GM23338 (cell line): ENCODE measurements at places on chromosomes 11 and 22.

GRCh38 chr11:129090056-129090455 is 102.1 kb downstream of the ARHGAP32 start:
- H3K27me3 ChIP-seq: no peaks in the 10 kb centered on the region
- H3K27ac ChIP-seq: no peak overlapping the region
- H3K4me3 ChIP-seq: no peak overlapping the region
- H3K4me1 ChIP-seq: no peaks in the 10 kb centered on the region
- no peak for DNase-seq
- H3K36me3 ChIP-seq: no peaks in the 10 kb centered on the region

DNA sequence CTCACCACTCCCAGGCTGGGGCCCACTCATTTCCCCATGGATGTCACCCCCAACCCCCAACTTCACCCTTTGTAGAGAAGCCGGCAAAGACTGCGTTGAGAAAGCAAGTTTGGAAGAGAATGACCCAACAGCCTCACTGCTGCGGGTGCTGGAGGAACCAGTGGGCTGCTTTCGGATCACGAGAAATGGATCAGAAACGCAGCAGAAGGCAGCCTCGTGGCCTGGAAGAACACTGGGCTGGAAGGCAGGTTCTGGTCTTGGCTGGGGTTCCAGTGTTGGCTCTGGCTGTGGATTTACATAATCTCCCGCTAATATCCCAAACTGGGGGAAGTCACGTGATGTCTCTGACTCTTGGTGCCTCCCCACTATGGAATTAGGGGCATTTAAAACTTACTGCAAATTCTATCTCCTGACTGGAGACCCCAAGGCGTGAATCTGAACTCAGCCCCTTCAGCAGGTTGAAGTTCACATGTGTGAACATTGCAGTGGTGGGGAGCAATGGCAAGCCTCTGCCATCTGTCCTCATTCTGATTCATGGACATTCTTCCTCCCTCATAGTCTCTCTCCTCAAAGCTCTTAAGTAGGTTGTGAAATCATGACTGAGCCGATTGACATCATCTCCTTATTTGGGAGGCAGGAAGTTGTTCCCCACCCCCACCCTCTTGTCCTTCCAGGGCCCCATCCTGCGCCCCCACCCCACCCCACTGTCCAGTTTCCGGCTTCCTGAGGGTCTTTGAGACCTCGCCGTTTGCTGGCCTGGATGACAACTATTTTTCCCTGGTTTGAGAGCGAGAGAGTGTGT is 37.0 kb upstream of the TIMP3 start:
- DNase-seq: peak; percentile 41
- H3K36me3 ChIP-seq: no peaks in the 10 kb centered on the region
- peaks cover 8% of the 10 kb centered on the region; the same call in 1 of the 2 replicates for H3K4me1 ChIP-seq
- no peak overlapping the region for H3K27ac ChIP-seq

- no peak overlapping the region; the same call in 1 of the 2 replicates for H3K27ac ChIP-seq
- peak; percentile 44 for DNase-seq
- no peaks in the 10 kb centered on the region for H3K36me3 ChIP-seq
- no peak overlapping the region for H3K4me3 ChIP-seq
- H3K27me3 ChIP-seq: no peaks in the 10 kb centered on the region
Measured at GRCh38 chr22:36397131-36398093, 9.6 kb upstream of the MYH9 start.

DNA sequence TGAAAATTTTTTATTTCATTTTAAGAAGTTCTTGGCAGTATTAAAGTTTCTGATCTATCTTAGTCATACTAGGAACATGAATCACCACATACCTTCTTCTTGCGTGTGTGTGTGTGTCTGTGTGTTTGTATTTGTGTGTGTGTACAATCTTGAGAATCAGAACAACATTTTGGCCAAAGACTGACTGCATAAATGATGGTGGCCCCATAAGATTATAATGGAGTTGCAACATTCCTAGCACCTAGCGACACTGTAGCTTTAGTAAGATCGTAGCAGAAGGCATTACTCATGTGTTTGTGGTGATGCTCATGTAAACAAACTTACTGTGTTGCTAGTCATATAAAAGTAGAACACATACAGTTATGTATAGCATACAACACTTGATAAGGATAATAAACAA is 205.4 kb downstream of the FAM76B start:
- no peak for DNase-seq
- no peak overlapping the region for H3K4me3 ChIP-seq
- no peaks in the 10 kb centered on the region for H3K36me3 ChIP-seq
- H3K27ac ChIP-seq: no peak overlapping the region

GRCh38 chr22:40345271-40345670 is 1.0 kb upstream of the ADSL start:
- H3K27ac ChIP-seq: peak overlapping the region; percentile 89; the same call in 1 of the 2 replicates
- no peak for DNase-seq
- peak overlapping the region; percentile 68 for H3K4me3 ChIP-seq
- peaks cover 16% of the 10 kb centered on the region for H3K36me3 ChIP-seq
- H3K27me3 ChIP-seq: no peaks in the 10 kb centered on the region
- peaks cover 6% of the 10 kb centered on the region; the same call in 1 of the 2 replicates for H3K4me1 ChIP-seq

GRCh38 chr22:30416403-30416802 is 9.2 kb upstream of the MTFP1 start:
- peaks cover 4% of the 10 kb centered on the region; the same call in 1 of the 2 replicates for H3K36me3 ChIP-seq
- no peak overlapping the region for H3K27ac ChIP-seq
- H3K4me3 ChIP-seq: no peak overlapping the region
- DNase-seq: no peak
- no peaks in the 10 kb centered on the region for H3K27me3 ChIP-seq
- H3K4me1 ChIP-seq: no peaks in the 10 kb centered on the region

- no peaks in the 10 kb centered on the region for H3K4me1 ChIP-seq
- no peaks in the 10 kb centered on the region for H3K36me3 ChIP-seq
- no peak overlapping the region for H3K4me3 ChIP-seq
- DNase-seq: no peak
- H3K27ac ChIP-seq: no peak overlapping the region; the same call in 1 of the 2 replicates
- H3K27me3 ChIP-seq: no peaks in the 10 kb centered on the region
Measured at GRCh38 chr11:56700242-56700913, 1.5 kb downstream of the OR9G1 start.

- H3K4me1 ChIP-seq: no peaks in the 10 kb centered on the region
- H3K36me3 ChIP-seq: no peaks in the 10 kb centered on the region
- H3K27me3 ChIP-seq: no peaks in the 10 kb centered on the region
- H3K4me3 ChIP-seq: no peak overlapping the region
Measured at GRCh38 chr11:73077454-73077853, 64.7 kb downstream of the FCHSD2 start.

DNA sequence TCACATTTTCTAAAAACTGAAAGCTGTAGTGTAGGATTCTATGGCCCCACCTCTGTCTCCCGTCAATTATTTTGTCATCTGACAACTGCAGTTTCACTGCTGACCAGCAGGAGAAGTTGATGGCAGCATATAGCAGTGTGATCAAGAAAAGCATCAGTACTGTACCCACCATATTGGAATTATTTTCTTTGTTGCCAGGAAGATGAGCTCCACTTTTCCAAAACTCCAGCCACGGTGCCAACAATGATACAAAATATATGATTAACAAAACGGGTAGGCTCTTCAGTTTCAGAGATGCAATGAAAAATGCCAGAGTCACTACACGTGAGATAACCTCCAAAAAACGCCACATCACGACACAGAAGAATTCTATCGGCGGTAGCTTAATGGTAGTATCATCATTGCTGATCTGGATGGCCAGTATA is 41.3 kb downstream of the XKR3 start:
- H3K4me1 ChIP-seq: peaks cover 10% of the 10 kb centered on the region
- no peaks in the 10 kb centered on the region for H3K27me3 ChIP-seq
- peak; percentile 71 for DNase-seq
- H3K36me3 ChIP-seq: no peaks in the 10 kb centered on the region
- no peak overlapping the region for H3K4me3 ChIP-seq

GRCh38 chr11:119229288-119229672 is 23.1 kb downstream of the CBL start:
- no peak for DNase-seq
- no peaks in the 10 kb centered on the region for H3K27me3 ChIP-seq
- no peaks in the 10 kb centered on the region for H3K4me1 ChIP-seq
- H3K36me3 ChIP-seq: no peaks in the 10 kb centered on the region; the same call in 1 of the 2 replicates

DNA sequence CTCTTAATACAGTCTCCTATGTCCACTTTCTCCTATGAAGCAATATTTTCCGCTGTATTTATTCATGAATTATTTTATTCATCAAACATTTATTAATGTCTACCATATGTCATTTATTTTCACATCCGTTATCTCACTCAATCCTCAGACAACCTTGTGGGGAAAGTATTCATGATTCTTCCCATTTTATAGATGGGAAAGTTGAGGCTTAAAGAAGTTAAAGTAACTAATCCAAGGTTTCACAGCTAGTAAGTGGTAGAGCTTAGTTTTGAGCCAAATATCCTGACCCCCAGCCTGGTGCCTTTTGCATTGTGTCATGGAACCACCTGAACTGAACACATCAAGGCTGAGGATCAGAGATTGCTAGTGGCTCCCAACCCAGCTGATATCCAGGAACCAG is 66.6 kb downstream of the ISX start:
- peaks cover 29% of the 10 kb centered on the region for H3K4me1 ChIP-seq
- DNase-seq: no peak
- no peaks in the 10 kb centered on the region for H3K27me3 ChIP-seq
- H3K36me3 ChIP-seq: no peaks in the 10 kb centered on the region

DNA sequence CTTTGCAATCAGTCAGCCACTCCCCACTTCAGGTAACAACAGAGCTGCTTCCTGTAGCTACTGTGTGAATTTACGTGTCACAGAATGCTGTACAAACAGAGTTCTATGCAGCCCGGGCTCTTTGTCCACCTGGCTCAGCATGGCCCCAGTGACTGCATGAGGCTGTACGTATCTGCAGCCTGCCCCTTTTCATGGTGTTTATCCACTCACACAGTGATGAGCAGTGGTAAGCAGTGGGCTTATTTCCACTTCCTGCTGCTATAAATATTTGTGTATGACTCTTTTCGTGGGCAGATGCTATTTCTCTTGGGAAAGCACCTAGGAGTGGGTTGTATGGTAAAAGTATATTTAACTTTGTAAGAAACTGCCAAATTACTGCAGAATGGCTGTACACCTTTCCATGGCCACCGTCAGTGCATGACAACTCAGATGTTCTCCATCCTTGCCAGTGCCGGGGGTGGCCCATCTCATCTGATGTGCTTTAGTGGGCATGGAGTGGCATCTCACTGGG is 43.3 kb downstream of the MYEOV start:
- H3K36me3 ChIP-seq: no peaks in the 10 kb centered on the region
- H3K27me3 ChIP-seq: no peaks in the 10 kb centered on the region
- no peaks in the 10 kb centered on the region for H3K4me1 ChIP-seq
- no peak overlapping the region for H3K27ac ChIP-seq

- no peak overlapping the region for H3K27ac ChIP-seq
- peak; percentile 89 for DNase-seq
- peaks cover 6% of the 10 kb centered on the region; the same call in 1 of the 2 replicates for H3K4me1 ChIP-seq
- H3K36me3 ChIP-seq: peaks cover 19% of the 10 kb centered on the region
- no peaks in the 10 kb centered on the region for H3K27me3 ChIP-seq
Measured at GRCh38 chr11:68889948-68890446, 13.6 kb downstream of the MRPL21 start.

- peaks cover 77% of the 10 kb centered on the region for H3K36me3 ChIP-seq
- no peak overlapping the region for H3K4me3 ChIP-seq
- no peak for DNase-seq
- no peak overlapping the region for H3K27ac ChIP-seq
- H3K27me3 ChIP-seq: no peaks in the 10 kb centered on the region
Measured at GRCh38 chr22:41650821-41651220, 29.7 kb downstream of the XRCC6 start.

- H3K27ac ChIP-seq: no peak overlapping the region
- peaks cover 6% of the 10 kb centered on the region; the same call in 1 of the 2 replicates for H3K27me3 ChIP-seq
- no peaks in the 10 kb centered on the region for H3K4me1 ChIP-seq
Measured at GRCh38 chr22:40040927-40041326, 46.2 kb downstream of the FAM83F start.

GRCh38 chr11:57316017-57316416 is 8.7 kb downstream of the TNKS1BP1 start:
- H3K4me3 ChIP-seq: no peak overlapping the region
- H3K4me1 ChIP-seq: peaks cover 25% of the 10 kb centered on the region
- H3K27ac ChIP-seq: no peak overlapping the region
- no peaks in the 10 kb centered on the region for H3K27me3 ChIP-seq
- no peak for DNase-seq

DNA sequence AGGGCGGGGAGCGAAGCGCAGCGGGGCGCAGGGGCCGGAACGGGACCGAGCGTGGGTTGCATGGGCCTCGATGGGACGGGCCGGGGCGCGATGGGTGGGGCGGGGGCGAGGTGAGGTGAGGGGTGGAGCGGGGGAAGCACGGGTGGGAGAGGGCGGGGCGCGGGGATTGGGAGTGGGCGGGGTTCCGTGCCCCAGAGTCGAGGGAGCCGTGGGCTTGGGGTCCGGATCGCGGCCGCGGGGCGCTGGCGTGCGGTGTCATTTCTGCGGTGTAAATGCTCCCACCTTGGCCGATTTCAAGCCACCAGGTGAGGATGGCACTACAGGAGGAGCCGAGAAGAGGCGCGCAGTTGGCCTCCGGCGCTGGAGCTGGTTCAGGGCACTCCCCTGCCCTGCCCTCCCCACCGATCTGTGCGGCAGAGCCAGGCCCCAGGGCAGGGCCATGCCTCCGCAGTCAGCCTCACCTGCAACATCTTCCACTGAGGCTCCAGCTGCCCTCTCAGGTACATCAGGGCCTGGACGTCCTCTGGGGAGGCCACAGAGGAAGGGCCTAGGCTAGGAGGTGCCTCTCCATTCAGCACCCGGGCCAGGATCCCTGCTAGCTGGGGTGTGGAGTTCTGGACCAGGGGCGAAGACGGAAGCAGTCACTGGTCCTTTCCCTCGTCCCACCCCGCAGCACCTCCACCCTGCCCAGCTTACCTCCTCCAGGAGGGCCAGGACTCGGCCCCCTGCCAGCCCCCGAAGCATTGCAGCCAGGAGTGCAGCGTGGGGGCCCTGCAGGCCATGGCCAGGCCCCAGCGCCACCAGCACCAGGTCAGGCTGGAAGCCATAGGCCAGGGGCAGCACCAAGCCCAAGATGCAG is 620 bp upstream of the TUBGCP6 start:
- H3K4me3 ChIP-seq: peak overlapping the region; percentile 99
- no peaks in the 10 kb centered on the region for H3K36me3 ChIP-seq
- DNase-seq: no peak
- no peaks in the 10 kb centered on the region for H3K27me3 ChIP-seq
- H3K4me1 ChIP-seq: peaks cover 12% of the 10 kb centered on the region

DNA sequence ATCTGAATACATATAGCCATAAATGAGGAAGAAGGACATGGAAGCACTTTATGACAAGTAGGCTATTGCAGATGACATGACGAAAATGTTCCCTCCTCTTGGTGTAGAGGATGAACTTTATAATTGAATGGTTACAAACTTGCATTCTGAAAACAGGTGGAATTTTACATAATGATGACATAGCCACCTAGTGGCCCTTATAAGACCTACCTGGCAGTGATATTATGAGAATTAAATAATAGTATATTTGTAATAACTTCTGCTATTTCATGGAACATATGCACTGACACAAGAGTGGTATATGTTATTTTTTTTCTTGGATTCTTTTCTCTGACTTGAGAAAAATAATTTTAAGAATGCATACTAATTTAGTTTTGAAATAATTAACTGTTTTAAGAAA is 22.9 kb downstream of the TRIM22 start:
- H3K4me3 ChIP-seq: no peak overlapping the region
- H3K27me3 ChIP-seq: no peaks in the 10 kb centered on the region
- H3K27ac ChIP-seq: no peak overlapping the region
- H3K36me3 ChIP-seq: no peaks in the 10 kb centered on the region
